ENCODE measurements at places on chromosomes 13 and 19. TPM values are rescaled to one million over a fixed set of nuclear protein-coding genes. Genes with fewer than 3 reads are reported as not detected.

DNA sequence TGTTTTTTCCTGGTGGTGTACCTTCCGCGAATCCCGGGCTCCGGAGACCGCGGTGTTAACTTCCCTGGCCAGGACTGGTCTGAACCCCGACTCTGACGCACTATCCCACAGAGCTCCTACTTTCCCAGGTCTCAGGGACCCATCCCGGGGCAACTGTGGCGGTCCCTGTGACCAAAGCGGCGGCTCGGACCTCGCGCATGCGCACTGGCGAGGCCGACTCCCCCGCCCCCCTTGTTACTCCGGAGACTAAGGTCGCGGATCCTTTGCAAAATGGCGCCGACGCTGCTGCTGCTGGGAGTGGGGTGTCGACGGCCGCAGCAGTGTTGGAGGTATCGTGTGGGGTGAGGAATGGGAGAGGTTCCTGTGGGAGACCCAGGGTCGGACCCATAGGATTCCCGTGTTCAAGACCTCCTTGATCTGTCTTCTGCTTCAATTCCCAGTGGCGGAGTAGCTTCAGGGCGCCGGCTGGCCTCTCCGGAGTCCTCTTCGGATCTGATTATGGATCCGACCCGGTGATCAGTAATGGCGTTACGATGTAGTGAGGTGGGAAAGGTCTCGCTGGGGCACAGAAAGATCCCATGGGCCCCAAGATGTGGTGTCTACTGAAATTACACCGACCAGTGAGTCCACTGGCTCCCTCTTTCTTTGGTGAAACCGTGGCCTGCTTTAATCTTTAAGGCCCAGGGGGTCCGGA lies 66.6 kb upstream of the ZNF527 start:
- DNase-seq = peak; percentile 67

DNA sequence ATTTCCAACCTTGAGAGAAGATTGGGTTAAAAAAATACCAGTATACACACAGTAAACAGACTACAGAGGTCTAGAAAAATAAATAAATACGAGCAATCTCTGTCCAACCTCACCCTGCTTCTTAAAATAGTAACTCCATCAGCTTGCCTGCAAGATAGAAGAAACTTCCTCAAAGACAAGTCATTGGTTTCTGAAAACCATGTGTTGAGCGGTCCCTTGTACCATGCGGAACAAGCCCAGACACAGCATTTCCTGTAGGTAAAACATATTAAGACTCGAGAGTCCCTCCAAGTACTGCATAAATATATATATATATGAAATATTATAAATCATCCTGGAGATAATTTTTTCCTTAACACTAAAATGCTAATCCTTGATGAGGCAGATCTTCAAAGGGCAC lies 157.4 kb downstream of the MZT1 start:
- DNase-seq = no peak

GRCh38 chr13:103187721-103188156 lies 121.5 kb upstream of the SLC10A2 start:
- DNase-seq = no peak

Gene NKPD1
- total RNA-seq = 0.06 TPM
